ENCODE measurements at places on chromosomes 3 and 15. TPM values are rescaled to one million over a fixed set of nuclear protein-coding genes. Genes with fewer than 3 reads are reported as not detected.

DNA sequence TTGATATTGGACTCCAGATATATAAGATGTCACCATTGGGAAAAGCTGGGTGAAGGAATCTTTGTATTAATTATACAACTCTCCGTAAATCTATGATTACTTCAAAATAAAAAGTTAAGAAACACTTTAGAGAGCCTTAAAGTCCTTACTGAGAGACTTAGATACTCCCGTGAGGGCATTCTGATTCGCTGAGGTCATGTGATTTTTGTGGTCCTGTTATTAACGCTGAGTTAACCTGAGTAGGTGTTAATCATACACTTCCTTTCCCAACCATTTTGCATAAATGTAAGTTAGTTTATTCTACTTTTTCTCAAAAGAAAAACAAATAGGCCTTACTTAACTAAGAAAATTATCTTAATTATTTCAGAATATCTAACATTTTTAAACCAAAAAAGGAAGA is 67.1 kb upstream of the LMOD3 start:
- DNase-seq: no peak

DNA sequence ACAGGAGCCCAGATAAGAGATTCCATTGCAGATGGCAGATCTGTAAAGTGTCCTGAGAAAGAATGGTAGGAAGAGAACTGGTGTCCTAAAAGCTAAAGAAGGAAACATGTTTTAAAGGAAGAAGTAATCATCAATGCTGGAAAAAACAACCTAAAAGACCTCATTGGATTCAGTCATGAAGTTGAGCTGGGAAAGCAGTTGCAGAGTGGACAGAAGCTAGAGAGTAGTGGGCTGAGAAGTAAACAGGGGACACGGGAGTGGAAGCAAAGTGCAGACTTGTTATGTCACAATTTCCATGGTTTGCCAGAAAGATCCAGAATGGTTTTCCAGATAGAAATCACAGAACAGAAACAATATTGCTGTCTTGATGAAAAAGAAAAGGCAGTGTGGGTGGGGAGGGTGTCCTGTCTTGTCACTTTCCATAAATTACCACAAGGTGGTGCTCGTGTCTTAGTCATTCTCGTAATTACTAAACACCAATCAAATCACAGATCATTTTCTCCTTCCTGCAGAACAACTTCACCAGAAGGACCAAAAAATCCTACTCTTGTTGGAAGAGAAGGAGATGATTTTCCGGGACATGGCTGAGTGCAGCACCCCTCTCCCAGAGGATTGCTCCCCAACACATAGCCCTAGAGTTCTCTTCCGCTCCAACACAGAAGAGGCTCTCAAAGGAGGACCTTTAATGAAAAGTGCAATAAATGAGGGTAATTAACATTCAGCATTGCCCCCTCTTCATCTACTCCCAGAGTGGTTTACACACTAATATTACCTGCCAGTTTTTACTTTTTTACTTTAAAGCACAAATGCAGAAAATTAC is 64.5 kb downstream of the KLHL25 start:
- DNase-seq: no peak

SMCO1 gene
- not detected for total RNA-seq

EIF1B gene
- 55.4 TPM for total RNA-seq

RTP3 gene
- not detected for total RNA-seq

DNA sequence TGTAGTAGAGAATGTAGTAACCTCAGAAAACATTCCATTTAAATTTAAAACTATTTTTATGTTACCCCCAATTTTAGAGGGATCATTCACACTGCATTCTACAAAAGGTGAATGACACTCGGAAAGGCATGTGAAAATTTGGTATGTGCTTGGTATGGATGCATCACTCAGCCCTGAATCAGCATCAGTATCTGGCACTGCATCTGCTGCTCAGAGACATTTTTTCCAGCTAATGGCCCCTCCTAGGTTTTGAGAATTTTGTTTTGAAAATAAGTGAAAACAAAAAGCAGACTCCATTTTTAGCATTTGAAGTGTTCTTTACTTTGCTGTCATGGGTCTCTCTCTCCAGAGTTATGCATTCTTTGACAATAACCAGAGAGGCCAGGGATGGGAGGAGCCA is 15.6 kb upstream of the WWTR1 start:
- no peak for DNase-seq

GRCh38 chr3:123700791-123701722 is 116.2 kb upstream of the HACD2 start:
- no peak for DNase-seq

GRCh38 chr3:2094941-2095340 is 3.7 kb upstream of the CNTN4 start:
- DNase-seq: no peak

DNA sequence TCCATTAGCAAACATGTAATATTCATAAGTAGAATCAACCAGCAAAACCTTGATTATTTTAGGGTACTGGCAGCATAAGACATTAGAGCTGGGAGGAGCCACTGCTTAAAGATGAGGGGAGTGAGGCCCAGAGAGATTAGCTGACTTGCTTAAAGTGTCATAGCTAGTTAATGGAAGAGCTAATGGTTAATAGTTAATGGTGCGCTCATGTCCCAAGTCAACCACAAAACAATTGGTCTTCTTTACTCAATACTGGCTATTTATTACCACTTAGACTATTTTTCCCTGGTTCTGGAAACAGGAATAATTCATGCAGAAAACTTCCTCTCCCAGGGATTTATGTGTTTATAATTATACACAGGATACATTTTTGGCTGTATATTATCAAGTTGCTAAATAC is 33.1 kb downstream of the EIF4E3 start:
- DNase-seq: no peak

DNA sequence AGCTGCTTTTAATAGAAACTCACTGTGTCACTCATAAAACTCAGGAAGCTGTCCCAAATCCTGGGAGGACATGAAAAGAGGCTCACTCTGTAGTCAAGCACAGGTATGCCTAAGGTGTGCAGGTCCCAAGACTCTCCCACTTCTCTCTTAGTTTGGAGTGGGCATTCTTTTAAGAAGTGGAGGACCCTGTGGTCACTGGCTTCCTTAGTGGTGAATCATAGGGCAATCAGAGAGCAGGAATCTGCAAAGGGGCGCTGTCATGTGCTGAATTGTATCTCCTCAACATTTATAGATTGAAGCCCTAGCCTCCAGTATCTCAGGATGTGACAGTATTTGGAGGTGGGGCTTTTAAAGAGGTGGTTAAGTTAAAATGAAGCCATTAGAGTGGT is 47.2 kb upstream of the ZBTB38 start:
- DNase-seq: no peak

GRCh38 chr3:59302442-59302841 is 252.6 kb upstream of the CFAP20DC start:
- DNase-seq: no peak

GRCh38 chr15:100723315-100723801 is 121.0 kb downstream of the ASB7 start:
- DNase-seq: no peak

- no peak for DNase-seq
Observed at GRCh38 chr15:90873998-90874605, 5.7 kb downstream of the FURIN start.

ATRIP gene
- 5.9 TPM for total RNA-seq

DNA sequence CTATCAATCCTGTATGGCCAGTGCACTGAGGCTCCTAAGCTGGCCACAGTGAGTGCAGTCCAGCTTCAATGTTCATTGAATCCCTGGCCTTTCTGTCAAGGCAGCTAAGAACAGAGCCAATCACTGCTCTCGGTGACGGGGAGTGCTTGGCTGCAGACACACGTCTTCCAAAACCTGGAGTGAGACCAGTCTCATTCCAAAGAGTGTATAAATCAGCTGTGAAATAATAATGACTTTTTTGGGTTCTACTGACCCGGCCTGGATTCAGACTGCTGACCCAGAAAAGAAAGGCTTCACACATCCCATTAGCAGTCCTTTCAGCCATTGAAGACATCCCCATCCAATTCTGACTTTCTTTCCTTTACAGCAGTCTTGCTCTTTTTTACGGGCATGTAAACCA is 665.5 kb downstream of the GBE1 start:
- no peak for DNase-seq

BUB1B gene
- total RNA-seq: 6.6 TPM

GRCh38 chr15:99454941-99455788 is 110.6 kb upstream of the MEF2A start:
- peak; percentile 75 for DNase-seq

GRCh38 chr3:123028233-123028828 is 768 bp upstream of the SEMA5B start:
- DNase-seq: no peak

SUSD5 gene
- total RNA-seq: 3.0 TPM

RFX7 gene
- total RNA-seq: 22.3 TPM

- no peak for DNase-seq
Observed at GRCh38 chr3:122893754-122894668, 99.1 kb downstream of the SLC49A4 start.

STRA6 gene
- total RNA-seq: 2.3 TPM

- DNase-seq: no peak
Observed at GRCh38 chr3:126022741-126023359, 53.9 kb downstream of the ROPN1B start.

- DNase-seq: no peak
Observed at GRCh38 chr3:25863011-25863415, 73.1 kb downstream of the OXSM start.

Measured in occipital lobe (tissue), 3 donors.